ENCODE measurements at places on chromosomes 3 and 15.

DNA sequence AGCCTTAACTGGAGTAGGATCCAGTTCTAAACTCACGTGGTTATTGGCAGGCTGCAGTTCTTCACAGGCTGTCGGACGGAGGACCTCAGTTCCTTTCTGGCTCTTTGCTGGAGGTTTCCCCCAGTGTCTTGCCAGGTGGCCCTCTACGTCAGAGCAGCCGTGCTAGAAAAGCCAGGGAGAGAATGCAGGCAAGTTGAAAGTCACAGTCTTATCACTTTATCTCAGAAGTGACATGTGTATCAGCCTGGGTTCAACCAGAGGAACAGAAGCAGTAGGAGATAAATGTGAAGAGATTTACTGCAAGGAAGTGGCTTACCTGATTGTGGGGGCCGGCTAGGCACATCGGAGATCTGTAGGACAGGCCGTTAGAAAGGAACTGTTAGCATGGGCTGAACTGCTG lies 125.3 kb upstream of the BNIP2 start:
- DNase-seq: no peak

DNA sequence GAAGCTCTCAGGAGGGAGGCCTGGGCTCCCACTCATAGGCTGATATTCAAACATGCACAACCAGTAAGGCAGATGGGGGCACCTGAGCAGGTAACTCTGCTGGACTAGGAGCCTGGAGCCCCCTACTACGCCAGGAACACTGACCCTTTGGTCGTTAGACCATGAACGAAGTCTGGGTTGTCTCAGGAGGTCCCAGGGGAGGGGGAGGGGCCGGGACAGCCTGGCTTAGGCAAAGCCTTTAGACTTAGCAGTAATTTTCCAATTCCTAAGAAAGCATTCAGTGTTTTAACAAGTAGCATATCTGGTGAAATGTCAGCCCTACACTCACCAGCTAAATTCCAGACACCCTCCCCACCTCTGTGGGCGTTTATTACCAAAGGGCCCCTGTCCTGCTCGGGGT lies 67.4 kb upstream of the ST8SIA2 start:
- no peak for DNase-seq

GRCh38 chr15:85532689-85533088 lies 152.3 kb downstream of the AKAP13 start:
- no peak for DNase-seq

GRCh38 chr3:129045675-129046036 lies 14.9 kb upstream of the GP9 start:
- DNase-seq: no peak

GRCh38 chr3:76668653-76669052 lies 371.2 kb upstream of the ROBO2 start:
- no peak for DNase-seq

GRCh38 chr3:98613616-98614015 lies 20.2 kb upstream of the CPOX start:
- no peak for DNase-seq

DNA sequence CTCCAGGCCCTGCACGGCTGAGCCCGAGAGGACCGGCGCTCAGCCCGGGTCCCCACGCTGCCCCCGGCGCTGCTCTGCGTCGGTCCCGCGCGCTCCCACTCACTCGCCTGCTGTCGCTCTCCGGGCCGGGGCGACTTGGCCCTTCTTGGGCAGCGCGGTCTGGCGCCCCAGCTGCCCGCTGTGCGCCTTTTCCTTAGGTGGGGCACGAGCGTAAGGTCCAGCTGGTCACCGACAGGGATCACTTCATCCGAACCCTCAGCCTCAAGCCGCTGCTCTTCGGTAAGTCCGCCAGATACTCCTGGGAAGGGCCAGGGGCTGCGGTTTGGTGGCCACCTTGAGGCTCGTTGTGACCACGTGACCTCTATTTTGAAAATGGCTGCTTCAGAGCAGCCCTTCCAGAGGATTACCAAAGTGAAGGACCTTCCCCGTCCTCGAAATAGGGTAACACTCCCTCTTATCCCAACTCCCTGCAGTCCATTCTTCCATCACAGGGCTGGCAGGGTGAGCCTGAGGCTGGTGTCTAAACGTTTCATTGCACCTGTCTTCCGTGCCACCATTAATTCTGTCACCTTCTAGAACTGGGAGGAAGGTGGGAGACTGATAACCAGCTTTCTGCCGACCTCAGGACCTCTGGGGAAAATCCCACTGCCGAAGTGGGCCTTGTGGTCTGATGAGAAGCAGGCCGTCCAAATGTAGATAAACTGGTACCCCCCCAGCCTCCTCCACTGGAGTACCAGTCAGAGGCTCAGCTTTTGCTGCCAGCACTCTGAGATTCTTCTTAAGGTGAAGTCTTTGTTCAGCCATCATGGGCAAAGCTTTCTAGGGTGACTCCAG lies 812 bp downstream of the P4HTM start:
- DNase-seq: no peak

- no peak for DNase-seq
Observed at GRCh38 chr3:193946945-193947344, 189.0 kb upstream of the HES1 start.

- no peak for DNase-seq
Observed at GRCh38 chr3:117063930-117064329, 354.4 kb downstream of the TUSC7 start.
